ENCODE measurements at places on chromosomes 3 and 15.

DNA sequence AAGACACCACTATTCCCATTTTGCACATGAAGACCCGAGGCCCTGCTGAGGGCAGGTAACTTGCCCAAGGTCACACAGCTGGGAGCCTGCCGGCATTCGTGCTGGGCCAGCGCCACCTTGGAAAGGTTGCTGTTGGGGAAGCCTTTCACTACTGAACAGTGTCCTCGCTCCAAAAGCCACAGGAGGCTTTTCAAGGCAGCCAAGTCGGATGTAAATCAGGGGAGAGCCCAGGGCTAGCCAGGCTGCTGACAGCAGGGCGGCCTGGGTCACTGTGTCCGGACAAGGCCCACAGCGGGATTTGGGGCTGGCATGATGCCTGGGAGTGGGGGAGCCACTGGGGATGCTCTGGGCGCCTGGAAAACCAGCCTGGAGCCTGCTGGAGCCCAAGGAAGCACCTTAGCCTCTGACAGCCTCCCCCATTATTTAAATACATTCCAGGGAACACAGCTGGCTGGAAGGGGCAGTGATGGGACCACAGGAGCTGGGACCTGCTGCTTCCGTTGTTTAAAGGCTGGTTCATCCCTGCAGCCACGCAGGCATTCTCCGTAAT is 10.5 kb downstream of the SLC6A6 start:
- no peak for DNase-seq

DNA sequence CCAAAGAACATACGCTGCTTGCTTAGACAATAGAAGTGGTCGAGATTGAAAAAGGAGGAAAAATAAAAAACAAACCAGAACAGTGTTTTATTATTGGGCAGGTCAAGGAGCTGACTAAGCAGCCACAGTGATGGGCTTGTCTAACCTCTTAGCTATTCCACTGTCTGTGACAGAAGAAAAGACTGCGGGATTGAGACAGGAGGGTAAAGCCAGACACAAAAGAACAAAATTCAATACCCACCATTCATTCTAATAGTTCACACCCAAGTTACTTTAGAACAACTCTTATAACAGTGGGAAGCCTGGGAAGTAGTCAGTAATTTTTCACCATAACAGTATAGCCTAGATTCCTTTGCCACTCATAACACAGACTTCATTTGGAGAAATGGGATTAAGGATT is 435.4 kb downstream of the MFSD1 start:
- DNase-seq: no peak

- DNase-seq: no peak
Measured at GRCh38 chr15:74174958-74175253, 1.4 kb downstream of the ISLR start.

- DNase-seq: no peak
Measured at GRCh38 chr15:35507932-35508638, 37.9 kb downstream of the DPH6 start.

GRCh38 chr3:65676580-65676979 is 362.1 kb downstream of the MAGI1 start:
- DNase-seq: no peak

DNA sequence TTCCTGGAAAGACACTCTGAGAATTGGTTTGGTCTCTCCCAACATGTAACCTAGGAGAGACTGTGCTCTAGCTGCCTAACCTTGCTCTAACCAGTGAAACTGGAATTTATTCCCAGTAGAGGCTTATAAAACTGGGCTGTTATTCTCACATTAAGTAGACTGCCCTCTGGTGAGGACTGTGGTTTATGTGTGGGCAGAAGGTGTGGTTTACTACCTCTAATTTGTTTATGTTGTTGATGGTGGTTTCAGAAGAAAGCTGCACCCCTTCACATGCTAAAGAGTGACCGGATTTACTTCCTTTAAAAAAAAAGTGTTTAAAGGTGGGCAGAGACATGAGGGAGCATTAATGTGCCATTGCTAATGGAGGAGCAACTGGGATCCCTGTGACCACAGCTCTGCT is 273.2 kb downstream of the MECOM start:
- DNase-seq: no peak

DNA sequence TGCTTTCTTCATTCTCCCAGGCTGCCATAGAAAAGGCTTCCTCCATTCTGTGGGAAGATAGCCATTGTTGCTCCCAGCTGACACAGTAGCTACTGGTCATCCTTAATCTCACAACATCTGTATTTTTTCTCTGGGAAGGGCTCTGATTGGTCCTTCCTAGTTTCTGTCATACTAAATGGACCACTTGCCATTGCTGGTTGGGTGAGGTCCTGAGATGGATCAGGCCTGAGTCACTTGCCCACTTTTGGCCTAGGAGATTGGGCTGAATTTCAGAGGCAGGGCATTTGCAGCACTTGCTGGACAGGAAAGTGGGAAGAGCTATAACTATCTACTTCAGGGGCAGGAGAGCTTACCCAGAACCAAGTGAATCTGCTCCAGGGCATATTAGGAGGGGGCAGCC is 106.5 kb upstream of the PROK2 start:
- no peak for DNase-seq

GRCh38 chr3:146152834-146153233 is 8.2 kb downstream of the PLOD2 start:
- no peak for DNase-seq

DNA sequence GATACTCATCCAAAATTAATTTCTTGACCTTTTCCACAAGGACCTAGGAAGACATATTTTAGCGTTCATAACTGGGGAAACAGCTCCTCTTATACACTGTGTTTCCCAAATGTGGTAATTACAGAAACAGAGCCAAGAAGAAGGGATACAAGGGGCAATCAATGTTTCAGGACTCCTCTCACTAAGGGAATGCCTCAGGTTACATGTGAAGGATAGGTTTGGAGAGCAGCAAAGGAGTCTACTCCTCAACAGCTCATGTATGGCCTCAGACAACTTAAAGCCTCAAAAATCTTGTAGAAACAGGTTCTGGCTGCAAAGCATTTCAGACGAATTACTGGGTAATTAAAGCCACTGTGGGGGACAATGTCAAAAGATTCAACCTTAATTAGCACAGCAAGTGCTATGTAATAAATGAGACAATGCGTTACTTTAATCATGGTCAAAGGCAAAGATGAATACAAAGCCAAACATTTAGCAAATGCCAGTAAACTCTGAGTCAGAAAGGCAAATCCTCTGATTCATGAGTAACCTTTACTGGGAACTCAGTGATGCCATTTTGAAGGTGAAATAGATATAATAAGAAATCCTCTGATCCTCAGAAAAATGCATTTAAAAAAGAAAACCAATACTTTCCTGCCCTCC is 1111.2 kb downstream of the TUSC7 start:
- no peak for DNase-seq

Data from NCI-H1092 (cell line).